Astrocyte of the spinal cord (primary cell): ENCODE measurements at places on chromosomes 13 and 19.

DNA sequence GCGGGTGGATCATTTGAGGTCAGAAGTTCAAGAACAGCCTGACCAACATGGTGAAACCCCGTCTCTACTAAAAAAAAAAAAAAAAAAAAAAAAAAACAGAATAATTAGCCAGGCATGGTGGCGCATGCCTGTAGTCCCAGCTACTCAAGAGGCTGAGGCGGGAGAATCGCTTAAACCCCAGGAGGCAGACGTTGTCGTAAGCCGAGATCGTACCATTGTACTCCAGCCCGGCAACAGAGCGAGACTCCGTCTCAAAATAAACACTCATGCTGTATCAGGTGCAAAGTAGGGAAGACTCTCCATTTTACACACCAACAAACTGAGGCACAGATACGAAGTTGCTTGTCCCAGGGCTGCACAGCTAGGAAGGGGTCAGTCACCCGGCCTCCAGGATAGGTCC, 15.6 kb downstream of the TLE6 start:
- DNase-seq, result no peak

DNA sequence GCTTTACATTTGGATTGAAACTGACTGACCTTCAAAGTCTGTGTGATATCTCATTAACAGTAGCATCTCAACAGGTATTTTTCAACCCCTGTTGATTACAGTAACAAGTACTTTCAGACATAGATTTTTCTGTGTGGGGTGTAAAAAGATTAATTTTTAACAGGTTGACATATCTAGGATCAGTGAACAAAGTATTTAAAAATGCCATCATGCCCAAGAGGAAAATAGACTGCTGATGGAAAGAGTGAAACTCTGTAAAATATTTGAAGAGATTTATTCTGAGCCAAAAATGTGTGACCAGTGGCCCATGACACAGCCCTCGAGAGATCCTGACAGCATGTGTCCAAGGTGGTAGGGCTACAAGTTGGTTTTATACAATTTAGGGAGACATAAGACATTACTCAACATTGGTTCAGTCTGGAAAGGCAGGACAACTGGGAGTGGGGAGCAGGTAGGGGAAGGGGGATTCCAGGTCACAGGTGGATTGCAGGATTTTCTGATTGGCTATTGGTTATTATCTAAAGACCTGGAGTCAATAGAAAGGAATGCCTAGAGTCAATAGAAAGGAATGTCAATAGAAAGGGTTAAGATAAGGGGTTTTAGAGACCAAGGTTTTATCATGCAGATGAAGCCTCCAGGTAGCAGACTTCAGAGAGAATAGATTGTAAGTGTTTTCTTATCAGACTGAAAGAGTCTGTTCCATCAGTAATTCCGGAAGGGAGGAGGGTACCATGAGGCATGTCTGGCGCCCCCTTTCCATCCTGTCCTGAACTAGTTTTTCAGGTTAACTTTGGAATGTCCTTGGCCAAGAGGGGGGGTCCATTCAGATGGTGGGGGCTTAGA, 29.1 kb downstream of the TNFRSF19 start:
- no peak for DNase-seq

DNA sequence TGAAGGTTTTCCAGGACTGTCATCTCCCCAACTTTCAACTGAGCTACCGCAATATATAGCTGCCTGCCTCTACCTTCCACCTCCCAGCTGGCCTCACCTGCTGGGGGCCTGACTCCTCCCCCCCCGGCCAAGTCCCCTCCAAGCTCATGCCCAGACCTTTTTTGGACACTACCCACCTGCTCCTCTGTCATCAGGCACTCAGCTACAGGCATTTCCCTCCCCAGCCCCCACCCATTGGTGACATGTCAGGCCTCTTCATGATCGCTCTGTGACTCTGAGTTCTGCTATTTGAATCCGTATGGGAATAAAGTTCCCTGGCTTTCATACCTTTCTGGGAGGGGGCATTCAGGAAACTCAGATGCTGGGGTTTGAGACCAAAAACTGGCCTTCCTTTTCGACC, 1.8 kb downstream of the PRKACA start:
- DNase-seq, result no peak

- DNase-seq, result no peak
Observed at GRCh38 chr19:46544651-46545050, 49.0 kb upstream of the PNMA8B start.

DNA sequence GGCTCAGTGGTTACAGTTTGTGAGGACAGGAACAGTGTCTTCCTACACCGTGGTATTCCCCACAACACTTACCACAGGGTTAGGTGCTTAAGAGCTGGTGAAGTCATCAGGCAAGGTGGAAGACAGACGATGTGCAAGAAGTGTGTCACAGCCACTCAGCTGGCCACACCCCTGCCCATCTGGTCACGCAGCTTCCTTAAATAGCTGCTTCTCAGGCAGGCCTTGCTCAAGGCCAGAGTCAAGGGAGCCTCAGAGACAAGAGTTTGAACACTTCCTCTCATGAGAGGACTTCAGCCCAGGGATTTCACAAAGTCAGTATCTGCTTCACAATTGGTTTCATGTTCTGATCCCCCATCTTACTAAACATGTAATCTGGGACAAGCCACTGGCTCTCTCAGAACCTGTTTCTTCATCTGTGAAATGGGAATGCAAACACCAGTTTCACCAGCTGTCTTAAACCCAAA, 80.3 kb upstream of the FRY start:
- no peak for DNase-seq

GRCh38 chr13:91106565-91106964, 240.9 kb upstream of the MIR17HG start:
- no peak for DNase-seq
